ENCODE measurements at places on chromosomes 16 and 17. TPM values are rescaled to one million over a fixed set of nuclear protein-coding genes. Genes with fewer than 3 reads are reported as not detected.

DNA sequence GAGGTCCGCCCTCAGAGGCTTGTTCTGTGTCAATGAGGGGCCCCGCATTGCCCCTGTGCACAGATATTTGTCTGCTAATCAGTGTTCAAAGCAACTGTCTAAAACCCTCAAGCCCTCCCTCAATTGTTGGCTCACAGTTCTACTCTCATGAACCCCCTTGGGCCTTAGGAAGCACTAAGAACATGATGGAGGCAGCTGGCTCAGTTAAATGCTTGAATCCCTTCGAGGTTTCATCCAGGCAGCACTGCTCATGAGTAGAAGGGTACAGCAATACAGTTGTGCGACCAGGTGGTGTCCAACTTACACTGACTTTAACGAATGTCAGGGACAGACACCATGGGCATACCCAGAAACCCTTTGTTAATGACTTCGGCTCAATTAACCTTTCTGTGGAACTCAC is 89.2 kb upstream of the WSCD1 start:
- DNase-seq = no peak

DNA sequence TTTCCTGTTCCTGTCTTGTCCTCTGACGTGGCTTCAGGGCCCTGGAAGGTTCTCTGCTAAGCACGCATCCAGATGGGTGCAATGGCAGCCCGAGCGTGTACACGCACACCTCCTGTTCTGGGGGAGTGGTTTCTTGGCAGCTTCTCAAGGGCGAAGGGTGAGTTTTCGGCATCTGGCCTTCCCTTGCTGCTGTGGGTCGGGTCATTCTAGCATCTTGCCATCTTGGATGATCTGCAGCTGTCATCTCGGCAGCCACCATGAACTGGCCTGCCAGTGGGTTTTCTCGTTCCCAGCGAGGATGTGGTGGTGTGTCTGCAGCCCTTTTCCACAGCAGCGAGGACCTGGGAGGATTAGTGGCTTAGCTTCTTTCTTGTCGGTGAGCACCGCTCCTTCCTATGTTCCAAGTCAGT is 10.6 kb downstream of the MSI2 start:
- DNase-seq = no peak

DNA sequence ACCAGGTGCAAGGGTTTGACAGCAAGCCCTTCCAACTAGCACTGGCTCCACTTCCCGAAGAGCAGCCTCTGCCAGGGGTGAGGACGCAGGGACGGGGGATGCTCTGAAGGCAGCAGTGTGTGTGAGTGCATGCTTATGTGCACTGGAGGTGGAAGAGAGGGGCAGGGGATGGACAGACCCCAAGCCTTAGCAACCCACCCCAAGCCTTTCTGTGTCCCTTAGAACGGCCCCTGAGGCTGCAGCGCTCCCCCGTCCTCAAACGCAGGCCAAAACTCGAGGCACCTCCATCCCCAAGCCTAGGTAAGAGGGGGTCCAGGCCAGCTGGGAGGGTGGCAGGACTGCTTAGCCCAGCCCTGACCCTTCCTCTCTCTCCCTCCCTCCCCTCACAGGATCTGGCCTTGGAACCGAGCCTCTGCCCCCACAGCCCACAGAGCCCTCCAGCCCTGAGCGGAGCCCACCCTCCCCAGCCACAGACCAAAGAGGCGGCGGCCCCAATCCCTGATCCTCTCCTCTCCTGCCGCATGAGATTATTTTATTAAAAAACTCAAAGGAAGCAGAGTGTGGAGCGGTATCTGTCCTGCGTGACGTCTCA is 2.9 kb downstream of the ACD start:
- no peak for DNase-seq

DNA sequence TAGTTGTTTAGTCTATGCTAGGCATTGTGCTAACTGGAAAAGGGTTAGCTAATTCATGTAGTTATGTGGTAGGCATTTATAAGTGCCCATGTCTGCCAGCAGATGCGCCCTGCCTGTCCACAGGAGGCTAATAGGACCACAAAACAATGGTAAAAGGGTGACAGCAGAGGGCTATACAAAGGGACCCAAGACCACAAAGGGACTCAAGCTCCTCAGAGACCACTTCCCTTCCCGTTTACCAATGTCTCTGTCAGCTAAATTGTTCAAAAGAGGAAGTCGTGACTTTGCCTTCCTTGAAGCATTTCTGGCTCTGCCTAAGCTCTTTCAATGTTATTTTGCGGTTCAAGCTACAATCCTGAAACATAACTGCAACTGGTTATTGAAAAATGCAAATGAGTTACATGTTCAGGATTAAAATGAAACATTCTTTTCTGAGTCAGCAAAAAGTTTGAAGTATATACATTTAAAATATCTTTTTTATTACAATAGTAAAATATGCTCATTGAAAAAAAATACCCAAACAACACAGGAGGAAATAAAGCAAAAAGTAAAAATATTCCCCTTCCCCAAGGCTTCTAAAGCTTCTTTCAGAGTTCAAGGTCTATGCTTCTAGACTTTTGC is 149.2 kb downstream of the MAF start:
- no peak for DNase-seq

Gene KRT32
- not detected for total RNA-seq

Gene PYY
- not detected for total RNA-seq
